Neural progenitor cell (in vitro differentiated cells): ENCODE measurements at places on chromosomes 7 and 10.

- DNase-seq = no peak
Observed at GRCh38 chr10:7291487-7292270, 119.2 kb downstream of the SFMBT2 start.

DNA sequence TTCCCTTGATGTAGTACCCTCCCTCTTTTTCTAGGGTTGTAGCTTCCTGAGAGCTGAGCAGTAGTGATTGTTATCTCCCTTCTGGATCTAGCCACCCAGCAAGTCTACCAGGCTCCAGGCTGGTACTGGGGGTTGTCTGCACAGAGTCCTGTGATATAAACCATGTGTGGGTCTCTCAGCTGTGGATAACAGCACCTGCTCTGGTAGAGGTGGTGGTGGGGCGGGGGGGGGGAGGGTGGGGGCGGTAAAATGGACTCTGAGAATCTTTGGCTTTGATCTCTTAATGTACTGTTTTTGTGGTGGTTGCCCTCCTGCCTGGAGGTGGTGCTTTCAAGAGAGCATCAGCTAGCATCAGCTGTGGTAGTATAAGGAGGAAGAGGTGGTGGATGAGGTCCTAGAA, 302.0 kb upstream of the CHRM2 start:
- no peak for DNase-seq

- DNase-seq = peak; percentile 46
Observed at GRCh38 chr7:101180130-101180755, at the start of gene NAT16. TSS of gene NAT16 (minus strand) at chr7:101180293. CDS start at chr7:101174807, 5,486 bp downstream.

GRCh38 chr10:69463886-69464285, 12.6 kb downstream of the TSPAN15 start:
- no peak for DNase-seq

DNA sequence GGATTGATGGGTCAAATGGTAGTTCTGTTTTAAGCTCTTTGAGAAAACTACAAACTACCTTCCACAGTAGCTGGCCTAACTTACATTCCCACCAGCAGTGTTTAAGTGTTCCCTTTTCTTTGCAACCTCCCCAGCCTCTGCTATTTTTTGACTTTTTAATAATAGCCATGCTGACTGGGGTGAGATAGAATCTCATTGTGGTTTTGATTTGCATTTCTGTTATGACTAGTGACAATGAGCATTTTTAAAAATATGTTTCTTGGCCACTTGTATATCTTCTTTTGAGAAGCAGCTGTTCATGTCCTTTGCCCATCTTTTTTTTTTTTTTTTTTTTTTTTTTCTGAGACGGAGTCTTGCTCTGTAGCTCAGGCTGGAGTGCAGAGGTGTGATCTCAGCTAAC, 155.2 kb upstream of the BMPER start:
- no peak for DNase-seq

DNA sequence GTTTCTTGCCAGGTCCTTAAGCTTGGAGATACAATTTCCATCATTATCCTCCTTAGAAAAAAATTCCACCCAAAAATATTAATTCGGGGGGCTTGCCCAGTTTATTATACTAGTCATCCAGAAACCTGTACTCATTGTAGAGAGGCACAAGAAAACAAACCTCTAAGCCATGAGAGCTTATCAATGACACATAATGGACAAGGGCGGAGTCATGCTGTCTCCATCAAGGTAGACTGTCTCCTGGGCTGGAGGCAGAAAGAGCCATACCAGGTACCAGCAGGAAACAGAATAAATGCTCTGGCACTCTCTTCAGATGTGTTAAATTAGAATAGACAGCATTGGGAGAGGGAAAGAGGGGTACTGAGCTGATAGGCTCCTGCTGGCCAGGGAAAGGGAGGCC, 69.8 kb upstream of the GSDME start:
- no peak for DNase-seq

DNA sequence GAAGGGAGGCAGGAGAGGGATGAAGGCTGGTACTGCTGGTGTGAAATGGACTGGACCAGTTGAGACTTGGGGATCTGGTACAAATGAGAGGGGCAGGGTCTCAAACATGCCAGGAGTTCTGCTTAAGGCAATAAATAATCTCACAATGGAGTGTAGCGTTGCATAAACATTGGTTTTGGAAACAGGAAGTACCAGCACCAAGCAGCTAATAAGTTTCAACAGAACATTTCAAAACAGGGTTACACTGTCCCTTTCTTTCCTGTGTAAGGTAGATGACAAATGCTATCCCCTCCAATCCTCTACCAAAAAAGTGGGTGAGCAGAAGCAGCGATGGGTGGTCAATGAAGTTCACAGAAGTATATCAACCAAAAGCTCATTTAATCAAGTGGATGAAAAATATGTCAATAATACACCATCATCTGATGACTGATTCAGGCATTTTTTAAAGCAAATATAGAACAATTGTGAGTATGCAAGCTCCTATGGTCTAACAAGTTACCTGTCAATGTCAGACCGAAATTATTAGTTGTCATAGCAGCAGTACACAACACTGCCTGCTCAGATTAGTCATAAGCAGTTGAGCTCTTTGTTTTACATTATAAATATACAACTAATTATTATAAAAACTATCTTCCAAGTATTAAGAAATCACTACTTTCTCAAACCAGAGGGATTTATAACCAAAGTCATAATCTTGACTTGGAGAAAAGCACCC, 220.0 kb downstream of the FAM107B start:
- DNase-seq = no peak

DNA sequence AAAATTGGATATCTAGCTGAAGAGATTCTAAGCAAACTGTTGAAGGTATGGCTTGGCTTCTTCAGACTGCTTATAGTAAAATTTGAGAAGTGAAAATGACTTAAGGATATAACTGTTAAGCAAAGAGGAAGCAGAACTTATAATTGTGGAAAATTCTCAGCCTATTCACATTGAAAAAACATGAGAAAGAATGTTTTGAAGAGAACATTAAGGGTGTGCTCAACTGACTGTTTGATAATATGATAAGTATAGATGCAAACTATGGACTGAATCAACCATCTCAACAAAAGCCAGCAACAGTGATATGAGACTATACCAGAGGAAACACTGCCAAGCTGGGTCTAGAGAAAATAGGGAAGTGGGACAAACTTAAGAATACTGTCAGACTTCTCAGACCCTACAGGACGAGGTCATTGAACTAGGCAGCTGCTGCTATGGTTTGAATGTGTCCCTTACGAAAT, 133.1 kb upstream of the PPP1R3A start:
- DNase-seq = no peak

DNA sequence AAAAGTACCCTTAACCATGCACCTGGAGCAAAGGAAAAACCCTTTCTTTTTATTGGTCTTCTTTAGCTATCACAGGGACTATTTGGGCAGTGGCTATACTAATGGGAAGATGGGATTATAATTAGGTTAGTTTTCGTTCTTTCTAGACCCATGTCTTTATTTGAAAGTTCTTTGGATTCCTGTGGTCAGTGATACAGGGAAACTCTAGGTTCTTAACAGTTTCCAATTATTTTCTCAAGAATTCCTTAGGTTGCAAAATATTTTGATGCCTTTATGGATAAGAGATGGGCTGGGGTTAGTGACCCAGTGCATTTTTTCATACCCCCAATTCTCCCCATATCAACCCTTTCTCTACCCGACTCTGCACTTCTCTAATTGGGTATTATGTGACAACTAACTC, 49.0 kb downstream of the ADD3 start:
- DNase-seq = no peak

DNA sequence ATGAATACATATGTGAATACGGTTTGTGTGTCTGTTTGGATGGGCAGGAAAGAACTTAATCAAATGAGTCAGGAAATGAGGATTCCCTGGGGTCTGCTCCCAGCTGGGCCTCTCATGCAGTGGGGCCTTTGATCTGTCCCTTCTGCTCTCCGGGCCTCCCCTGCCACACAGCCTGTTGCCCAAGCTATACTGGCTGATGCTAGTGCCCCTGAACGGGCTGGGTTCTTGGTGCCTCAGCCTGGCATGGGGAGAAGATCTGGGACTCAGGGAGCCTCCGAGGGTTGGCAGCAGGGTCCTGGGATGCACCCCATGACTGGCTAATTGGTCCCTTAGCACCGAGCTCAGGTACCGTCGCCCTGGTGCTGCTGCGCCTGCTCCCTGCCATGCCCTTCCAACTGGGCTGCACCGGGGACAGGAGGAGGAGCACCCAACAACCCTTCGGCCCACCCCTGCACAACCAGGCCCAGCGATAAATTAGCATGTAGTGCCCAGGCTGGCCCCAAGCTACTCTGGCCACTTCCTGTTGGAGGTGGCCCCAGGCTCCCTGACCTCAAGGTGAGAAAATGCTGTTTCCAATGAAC, 59.9 kb upstream of the DUSP5 start:
- DNase-seq = no peak

DNA sequence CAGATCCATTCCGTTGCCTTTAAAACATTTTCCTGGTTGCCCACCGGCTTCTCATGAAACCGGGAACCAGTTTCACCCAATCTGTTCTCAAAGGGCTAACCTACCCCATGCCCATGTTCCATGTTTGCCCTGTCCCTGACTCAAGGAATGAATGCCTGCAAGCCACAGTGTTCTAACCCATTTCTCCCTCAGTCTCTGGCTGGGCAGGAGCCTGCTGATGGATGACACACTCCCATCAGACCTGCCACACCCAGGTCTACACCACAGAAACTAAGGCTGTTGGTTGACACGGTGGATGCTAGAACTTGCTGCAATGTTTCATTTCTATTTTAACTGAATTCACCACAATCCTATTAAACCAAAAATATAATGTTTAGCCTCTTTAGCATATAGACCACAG, 15.6 kb downstream of the CLRN3 start:
- no peak for DNase-seq

DNA sequence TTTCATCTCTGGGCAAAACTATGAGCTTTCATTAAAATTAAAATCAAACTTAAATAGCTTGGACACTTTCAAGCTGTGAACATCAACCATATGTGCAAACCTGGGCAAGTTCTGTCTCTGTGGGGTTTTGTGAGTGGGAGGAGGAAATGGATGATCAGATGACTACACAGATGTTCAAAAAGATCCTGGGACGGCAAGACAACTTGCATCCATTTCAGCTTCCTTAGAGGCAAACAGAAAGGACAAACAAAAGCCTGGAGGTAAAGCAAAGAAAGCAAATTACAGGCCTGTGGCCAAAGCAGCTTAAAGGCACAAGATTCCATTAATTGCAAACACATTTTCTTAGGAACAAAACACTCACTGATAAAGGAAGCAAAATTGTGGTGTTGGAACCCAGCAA, 222.2 kb downstream of the NEBL start:
- DNase-seq = peak; percentile 61

DNA sequence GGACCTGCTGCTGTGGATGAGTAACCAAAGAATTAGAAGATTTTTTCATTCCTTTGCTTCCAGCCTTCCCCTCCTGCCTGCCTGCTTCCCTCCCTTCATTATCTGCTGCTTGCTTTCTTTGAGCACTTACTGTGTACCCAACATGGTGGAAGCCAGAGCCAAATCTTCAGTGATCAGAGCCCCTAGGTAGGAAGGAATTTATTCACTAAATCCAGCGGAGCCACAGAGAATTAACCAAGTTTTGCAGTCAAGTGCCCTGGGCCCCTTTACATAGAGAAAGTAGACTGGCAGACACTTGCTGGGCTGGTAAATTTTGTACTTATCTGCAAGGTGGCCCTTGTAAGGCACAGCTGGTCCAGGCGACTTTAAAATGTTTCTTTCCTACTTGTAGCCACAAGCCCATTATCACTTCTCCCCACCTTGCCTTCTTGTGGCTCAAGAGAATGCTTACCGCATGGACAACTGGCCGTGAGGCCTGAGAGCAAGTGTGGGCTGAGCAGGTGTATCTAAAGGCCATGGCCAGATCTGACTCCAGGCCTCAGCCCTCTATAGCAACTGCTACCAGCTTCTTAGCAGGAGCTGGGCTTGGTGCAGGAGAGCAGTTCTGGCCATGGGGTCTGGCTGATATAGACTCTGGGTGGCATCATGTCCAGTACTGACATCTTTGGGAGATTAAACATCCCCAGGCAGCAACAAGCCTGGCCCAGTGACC, 11.1 kb downstream of the UNC5B start:
- DNase-seq = no peak

DNA sequence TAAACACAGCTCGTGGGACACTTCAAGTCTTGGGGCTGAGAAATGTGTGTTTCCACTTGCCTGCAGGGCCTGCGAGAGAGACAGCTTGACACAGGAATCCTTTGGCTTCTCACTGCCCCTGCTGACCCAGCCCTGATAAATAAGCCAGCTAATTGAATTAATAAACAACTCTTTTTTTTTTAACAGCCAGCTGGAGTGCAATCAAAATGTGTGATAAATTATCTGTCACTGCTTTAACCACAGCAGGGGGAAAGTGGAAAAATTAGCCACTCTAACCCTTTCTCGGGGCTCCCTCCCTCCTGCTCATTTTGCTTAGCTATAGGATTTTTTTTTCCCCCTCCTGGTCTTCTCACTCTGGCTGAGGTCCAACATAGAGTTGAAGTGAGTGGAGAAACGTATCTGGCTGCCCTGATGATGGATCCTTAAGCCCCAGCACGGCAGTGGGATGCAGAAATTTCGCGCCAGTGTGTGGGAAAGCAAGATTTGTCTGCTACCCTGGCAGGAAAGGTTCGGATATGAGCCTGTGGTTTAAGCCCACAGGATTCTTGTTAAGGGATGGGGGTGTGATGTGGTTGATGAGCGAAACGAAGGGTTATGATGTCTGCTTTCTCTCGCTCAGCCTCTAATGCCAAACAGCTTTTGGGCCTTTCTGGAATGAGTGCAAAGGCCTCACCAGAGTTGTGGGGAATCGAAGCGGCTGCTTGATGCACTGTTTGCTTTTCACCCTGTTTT, 173.8 kb downstream of the TRIL start:
- peak; percentile 11 for DNase-seq

- DNase-seq = no peak
Observed at GRCh38 chr10:96494694-96495093, 19.0 kb downstream of the TLL2 start.

DNA sequence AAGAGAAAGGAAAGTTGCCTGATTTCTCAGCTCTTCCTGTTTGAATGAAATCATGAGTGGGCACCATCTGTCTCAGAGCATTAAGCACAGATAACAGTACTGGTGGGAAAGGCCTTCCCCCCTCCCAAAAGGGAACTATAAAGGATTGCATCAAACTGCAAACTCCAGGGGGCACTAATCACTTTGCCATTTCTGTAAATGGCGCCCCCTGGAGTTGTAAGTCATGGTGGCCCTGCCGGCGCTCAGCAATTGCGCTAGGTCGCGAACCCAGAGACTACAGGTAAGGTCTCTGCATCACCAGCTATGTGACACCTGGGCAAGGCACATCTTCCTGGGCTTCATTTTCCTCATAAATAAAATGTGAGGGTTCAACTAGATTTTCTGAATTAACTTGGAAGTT, 11.1 kb downstream of the LRRC4 start:
- DNase-seq = peak; percentile 43

DNA sequence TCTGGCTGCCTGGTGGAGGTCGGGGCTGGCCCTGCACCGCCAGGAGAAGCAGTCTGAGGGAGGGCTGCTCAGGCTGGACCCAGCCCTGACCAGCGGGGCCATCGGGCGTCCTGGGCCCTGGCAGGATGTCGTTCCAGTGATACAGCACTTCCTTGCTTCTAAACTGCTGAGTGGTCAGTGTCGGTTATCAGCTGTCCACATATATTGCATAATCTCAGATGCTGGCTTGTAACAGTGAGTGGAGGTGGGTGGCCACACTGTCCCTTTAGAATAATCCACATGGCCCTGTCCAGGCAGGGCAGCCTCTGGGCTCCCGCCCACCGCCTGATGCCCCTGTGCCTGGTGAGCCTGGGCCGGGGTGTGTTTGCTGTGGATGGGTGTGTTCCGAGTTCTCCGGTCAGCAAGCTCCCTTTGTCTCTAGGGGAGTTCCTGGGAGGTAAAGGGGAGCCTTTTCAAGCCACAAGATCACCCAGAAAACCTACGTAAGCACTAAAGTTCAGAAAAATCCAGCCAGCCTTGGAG, 86.1 kb downstream of the LHPP start:
- no peak for DNase-seq
